ENCODE measurements at places on chromosomes 4 and X. TPM values are rescaled to one million over a fixed set of nuclear protein-coding genes. Genes with fewer than 3 reads are reported as not detected.

DNA sequence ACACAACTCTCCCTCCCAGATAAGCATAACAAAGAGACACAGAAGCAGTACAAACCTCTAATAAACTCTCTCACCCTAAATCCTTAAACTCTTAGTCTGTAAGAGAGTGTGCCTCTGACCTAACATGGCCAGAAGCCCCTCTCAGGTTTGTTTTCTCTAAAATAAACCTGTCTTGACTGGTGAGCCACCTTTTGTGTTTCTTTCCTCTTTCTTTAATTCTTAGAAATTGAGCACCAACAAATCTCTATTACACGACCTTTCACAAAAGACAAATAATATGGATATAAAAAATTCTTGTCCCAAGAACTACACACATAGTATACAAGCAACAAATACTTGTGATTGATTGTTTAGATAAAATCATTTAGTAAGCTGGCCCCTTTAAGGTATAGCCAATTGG, 573.7 kb downstream of the EPHA5 start:
- H3K4me3 ChIP-seq = no peak overlapping the region
- no peak overlapping the region for H3K27ac ChIP-seq
- H3K36me3 ChIP-seq = no peaks in the 10 kb centered on the region
- no peaks in the 10 kb centered on the region for H3K4me1 ChIP-seq
- H3K27me3 ChIP-seq = no peaks in the 10 kb centered on the region

The COX7B2 gene
- total RNA-seq = 17.0 TPM

DNA sequence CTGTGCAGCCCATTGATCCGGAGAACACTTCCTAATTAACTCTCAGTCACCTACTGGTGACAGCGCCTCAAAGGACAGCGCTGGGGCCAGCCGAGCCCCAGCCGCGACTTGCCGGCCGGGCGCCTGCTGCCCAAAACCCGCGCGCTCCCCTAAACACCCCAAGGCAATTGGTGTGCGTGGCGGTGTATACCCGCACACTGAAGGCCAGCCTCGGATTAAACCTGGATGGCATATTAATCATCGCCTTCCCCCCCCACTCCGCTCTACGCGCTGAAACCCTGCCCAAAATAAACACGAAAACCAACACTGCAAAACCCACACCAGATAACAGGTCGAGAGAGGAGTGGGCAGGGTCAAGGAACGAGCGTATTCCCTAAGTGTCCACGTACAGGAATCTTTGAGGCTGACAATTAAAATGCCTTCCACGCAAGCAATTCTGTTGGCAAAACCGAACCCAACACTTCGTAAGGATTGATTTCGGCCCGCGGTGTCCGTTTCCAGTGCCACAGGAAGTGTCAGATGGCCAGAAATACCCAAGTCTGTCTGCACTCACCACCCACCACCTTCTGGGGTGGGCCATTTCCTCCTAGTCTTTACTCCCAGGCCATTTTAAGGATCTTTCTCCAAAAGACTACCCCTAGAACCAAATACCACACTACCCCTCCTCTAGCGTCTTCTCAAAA, 2.7 kb downstream of the BCOR start:
- H3K27ac ChIP-seq = peak overlapping the region; percentile 50
- H3K4me1 ChIP-seq = peaks cover 11% of the 10 kb centered on the region
- no peaks in the 10 kb centered on the region for H3K36me3 ChIP-seq
- DNase-seq = no peak
- no peaks in the 10 kb centered on the region for H3K27me3 ChIP-seq
- H3K4me3 ChIP-seq = peak overlapping the region; percentile 81

The MID1IP1 gene
- total RNA-seq = 102 TPM

GRCh38 chrX:151694661-151695582, at the start of gene PRRG3:
Gene PRRG3 (plus strand): TSS chrX:151695458. CDS start chrX:151698815, 3,357 bp downstream.
- H3K27ac ChIP-seq = no peak within 1 kb of the TSS
- H3K36me3 ChIP-seq = no peaks in the 10 kb centered on the region
- H3K4me3 ChIP-seq = peak within 1 kb of the TSS; percentile 9
- DNase-seq = no peak
- H3K4me1 ChIP-seq = no peaks in the 10 kb centered on the region

The TEX11 gene
- 17.0 TPM for total RNA-seq

The USP17L11 gene
- not detected for total RNA-seq

DNA sequence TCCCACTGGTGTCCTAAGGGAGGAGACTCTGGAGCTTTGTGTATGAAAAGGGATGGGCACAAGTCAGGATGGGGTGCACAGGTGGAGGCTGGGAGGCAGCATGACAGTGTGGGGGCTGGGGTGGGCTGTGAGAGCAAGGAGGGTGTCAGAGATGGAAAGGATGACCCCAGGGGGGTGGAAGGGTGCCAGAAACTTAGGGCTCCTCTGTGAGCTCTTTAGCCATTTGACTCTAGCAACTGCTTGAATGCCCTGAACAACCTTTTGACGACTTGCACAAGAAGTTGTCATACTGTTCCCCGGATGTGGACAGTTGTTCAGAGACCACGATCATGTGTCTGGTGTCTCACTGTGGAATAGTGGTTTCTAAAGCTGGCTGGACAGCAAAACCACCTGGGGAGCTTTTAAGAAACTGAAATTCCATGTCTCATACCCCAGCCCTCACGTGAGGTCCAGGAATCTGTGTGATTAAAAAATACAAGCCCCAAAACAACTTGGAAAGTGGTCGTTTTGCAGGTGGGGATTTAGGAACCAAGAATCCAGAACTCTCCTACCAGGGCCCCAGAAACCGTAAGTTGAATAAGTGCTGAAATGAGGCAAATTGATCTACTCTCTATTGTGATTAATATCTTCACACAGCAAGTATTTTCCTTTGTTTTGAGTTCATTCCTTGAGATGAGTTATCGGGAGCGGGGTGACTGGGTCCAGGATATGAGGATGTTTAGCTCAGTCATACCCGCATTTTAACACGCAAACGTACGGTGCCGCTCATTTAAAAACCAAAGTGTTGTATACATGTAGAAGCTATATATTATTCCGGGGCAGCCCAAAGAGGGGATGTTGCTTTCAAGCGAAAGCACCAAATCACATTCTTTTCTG, 3.4 kb downstream of the RHOH start:
- no peak overlapping the region for H3K27ac ChIP-seq
- no peak overlapping the region for H3K4me3 ChIP-seq
- no peaks in the 10 kb centered on the region for H3K36me3 ChIP-seq

DNA sequence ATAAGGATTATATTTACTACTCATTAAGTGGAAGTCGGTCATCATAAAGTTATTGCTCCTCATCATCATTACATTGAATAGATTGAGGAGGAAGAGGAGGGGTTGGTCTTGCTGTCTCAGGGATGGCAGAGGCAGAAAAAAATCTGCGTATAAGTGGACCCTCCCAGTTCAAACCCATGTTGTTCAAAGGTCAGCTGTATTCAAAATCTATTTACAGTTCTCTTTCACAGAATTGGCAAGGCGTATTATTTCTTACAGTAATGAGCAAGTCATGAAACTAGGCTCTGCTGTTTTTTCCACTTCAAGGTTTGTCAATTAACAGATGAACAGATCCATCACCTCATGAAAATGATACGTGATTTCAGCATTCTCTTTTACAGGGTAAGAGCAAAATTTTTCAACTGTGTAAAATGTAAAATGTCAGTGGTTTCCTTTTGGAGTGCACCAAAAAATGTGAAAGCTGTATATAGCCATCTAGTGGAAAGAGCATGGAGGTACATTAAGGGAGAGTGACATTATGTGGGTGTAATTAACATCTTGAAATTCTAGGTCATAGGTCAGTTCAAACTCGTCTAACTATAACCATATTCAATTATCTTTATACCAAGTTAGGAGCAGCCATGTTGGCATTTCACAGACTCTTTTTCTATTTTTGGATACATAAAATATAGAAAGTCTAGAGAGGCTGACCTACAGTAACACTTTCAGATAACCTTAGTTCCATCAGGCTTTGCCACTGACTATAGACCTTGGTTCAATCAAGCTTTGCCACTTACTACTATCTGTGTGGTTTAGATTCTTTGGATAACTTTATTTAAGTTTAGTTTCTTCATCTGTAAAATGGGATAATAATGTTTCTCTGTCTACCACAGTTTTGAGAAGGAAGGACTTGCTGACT, 30.1 kb downstream of the NEIL3 start:
- H3K27ac ChIP-seq = no peak overlapping the region
- H3K4me3 ChIP-seq = no peak overlapping the region
- H3K36me3 ChIP-seq = no peaks in the 10 kb centered on the region
- H3K4me1 ChIP-seq = no peaks in the 10 kb centered on the region
- no peaks in the 10 kb centered on the region for H3K27me3 ChIP-seq

The OTUD6A gene
- total RNA-seq = 17.9 TPM

DNA sequence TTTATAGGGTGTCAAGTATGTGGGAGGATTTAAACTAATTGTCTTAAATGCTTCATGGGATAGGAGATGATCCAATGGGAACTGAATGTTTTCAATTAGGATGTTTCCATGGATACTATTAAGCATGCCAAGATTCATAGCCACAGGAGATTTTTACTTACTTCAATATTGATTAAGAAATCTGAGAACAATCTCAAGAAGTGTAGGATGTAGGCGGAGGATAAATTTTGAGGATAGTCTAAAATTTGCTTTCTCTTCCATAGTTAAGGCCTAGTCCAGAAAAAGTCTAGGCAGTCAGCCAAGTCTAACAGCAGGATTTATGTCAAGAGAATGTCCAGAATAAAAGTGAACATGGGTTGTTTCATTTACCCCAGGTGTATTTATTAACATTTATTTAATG, 32.8 kb downstream of the REPS2 start:
- H3K4me3 ChIP-seq = no peak overlapping the region
- DNase-seq = no peak
- no peaks in the 10 kb centered on the region for H3K27me3 ChIP-seq
- no peak overlapping the region for H3K27ac ChIP-seq

The RAB40AL gene
- 4.3 TPM for total RNA-seq

DNA sequence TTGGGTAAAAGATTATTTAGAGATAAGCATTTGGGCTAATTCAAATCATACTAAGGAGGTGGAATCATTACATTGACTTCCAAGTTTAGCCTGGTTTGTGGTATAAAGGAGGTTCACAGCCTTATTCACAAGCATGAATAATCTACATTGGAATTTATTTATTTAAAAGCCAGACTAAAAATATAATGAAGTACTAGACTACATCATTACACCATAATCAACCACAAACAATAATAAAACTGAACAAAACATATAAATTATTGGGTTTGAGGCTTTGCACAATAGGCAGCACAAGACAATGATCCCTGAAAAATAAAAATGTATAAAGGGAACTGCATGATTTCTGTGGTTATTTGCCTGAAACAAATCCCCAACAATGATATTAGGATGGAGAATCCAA, 314.0 kb downstream of the GBA3 start:
- DNase-seq = no peak
- H3K4me1 ChIP-seq = no peaks in the 10 kb centered on the region
- no peaks in the 10 kb centered on the region for H3K36me3 ChIP-seq
- no peaks in the 10 kb centered on the region for H3K27me3 ChIP-seq
- no peak overlapping the region for H3K27ac ChIP-seq
- no peak overlapping the region for H3K4me3 ChIP-seq

DNA sequence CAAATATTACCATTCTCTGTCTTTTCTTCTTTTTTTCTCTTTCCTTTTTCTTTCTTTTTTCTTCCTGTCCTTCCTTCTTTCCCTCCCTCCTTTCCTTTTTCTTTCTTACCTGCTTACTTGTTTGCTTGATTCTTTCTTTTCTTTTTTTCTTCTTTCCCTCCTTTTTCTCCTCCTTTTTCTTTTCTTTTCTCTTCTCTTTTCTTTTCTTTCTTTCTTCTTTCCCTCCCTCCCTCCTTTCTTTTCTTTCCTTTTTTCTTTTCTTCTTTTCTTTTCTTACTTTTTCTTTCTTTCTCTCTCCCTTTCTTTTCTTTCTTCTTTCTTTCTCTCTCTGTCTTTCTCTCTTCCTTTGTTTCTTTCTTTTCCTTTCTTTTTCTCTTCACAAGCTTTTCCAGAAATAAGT, 697.4 kb upstream of the ADGRL3 start:
- no peaks in the 10 kb centered on the region for H3K4me1 ChIP-seq
- no peak for DNase-seq
- no peak overlapping the region for H3K27ac ChIP-seq
- H3K27me3 ChIP-seq = no peaks in the 10 kb centered on the region
- H3K36me3 ChIP-seq = no peaks in the 10 kb centered on the region

DNA sequence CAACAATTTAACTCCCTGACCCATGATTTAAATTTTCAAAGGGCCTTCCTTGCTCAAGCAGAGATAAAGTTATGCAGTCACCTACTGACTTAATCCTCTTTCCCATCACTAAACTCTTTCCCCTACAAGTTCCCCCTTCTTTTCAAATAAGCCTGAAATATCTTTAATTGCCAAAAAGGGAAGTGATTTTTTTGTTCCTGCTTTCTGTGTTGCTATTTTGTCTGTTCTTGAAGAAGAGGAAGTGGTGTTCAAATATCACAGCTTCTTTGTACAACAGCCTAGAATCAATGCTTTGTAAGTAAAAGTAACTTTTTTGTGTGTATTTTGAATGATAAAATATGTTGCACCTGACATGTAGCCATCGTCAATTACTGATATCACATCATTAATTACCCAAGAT, 595.9 kb downstream of the CENPC start:
- H3K27me3 ChIP-seq = no peaks in the 10 kb centered on the region
- DNase-seq = no peak
- H3K4me1 ChIP-seq = no peaks in the 10 kb centered on the region

GRCh38 chr4:95409127-95409526, 139.6 kb downstream of the UNC5C start:
- peaks cover 3% of the 10 kb centered on the region for H3K4me1 ChIP-seq
- no peaks in the 10 kb centered on the region for H3K36me3 ChIP-seq
- no peak overlapping the region for H3K4me3 ChIP-seq
- no peak overlapping the region for H3K27ac ChIP-seq
- no peak for DNase-seq
- no peaks in the 10 kb centered on the region for H3K27me3 ChIP-seq

GRCh38 chr4:1459081-1459721, 53.0 kb upstream of the NKX1-1 start:
- H3K36me3 ChIP-seq = no peaks in the 10 kb centered on the region
- H3K27ac ChIP-seq = no peak overlapping the region
- no peak for DNase-seq
- no peak overlapping the region for H3K4me3 ChIP-seq
- H3K27me3 ChIP-seq = no peaks in the 10 kb centered on the region

GRCh38 chrX:37580080-37580479, 8.6 kb downstream of the LANCL3 start:
- no peak overlapping the region for H3K4me3 ChIP-seq
- no peak for DNase-seq
- no peaks in the 10 kb centered on the region for H3K36me3 ChIP-seq
- no peak overlapping the region for H3K27ac ChIP-seq
- H3K4me1 ChIP-seq = no peaks in the 10 kb centered on the region

DNA sequence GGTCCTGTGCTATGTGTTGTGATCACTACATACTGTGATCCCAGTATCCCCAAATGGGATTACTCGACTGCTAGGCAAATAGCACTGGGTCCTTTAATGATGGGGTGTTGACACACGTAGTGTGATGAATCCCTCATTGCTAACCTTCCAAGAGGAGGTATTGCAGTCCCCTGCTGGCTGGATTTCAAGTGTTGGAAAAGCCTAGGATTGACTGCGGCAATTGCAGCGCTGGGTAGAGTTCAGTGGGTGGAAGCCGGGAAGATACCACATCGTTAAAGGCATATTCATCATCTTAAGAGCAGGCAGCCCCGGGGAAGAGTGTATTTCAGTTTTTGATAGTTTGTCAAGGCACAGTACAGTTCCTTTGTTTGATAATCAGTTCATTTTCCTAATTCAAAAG, 159.9 kb downstream of the TRIML1 start:
- H3K27me3 ChIP-seq = no peaks in the 10 kb centered on the region
- DNase-seq = no peak
- no peaks in the 10 kb centered on the region for H3K36me3 ChIP-seq
- H3K4me3 ChIP-seq = no peak overlapping the region

The GAK gene
- 229 TPM for total RNA-seq

The MAMLD1 gene
- 91.5 TPM for total RNA-seq

- peaks cover 12% of the 10 kb centered on the region for H3K4me1 ChIP-seq
- no peaks in the 10 kb centered on the region for H3K27me3 ChIP-seq
- DNase-seq = no peak
Observed at GRCh38 chrX:10612215-10612614, 8.2 kb downstream of the MID1 start.

Data from testis (tissue), 5 donors.